ENCODE measurements at places on chromosomes 2 and 18.

GRCh38 chr2:58870704-58871103, 629.6 kb upstream of the FANCL start:
- DNase-seq = no peak

- no peak for DNase-seq
Measured at GRCh38 chr2:30663321-30663720, 143.9 kb downstream of the CAPN13 start.

DNA sequence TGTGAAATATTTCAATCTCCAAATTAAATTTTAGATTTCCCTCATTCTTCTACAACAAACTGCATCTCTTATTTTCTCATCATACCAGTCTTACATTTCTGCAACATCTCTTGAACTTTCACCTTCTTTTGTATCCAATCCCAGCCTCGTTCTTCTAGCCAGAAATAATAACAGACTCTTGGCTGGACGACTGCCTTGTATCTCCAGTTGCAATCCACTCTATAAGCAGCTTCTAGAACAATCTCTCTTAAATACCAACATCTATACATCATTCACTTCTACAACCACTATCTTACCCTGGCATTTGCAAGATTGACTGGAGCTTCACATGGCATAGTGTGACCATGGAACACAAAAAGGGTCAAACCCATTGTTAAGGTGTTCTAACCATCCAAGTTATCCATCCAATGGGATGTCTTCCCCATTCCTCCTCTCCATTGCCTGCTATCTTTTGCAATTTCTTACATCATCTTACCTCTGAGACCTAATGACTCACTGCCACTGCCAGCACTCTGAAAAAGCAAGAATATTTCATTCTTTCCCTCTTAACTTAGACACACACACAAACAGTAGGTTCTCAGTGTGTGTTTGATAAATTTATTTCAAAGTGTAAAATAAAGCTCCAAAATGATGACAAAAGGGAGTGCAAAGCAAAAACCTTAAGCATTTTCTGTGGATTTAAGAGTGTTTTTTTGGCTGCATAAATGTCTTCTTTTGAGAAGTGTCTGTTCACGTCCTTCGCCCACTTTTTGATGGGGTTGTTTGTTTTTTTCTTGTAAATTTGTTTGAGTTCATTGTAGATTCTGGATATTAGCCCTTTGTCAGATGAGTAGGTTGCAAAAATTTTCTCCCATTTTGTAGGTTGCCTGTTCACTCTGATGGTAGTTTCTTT, 145.6 kb downstream of the METTL4 start:
- DNase-seq = no peak

GRCh38 chr18:42640160-42640559, 475.3 kb downstream of the RIT2 start:
- no peak for DNase-seq

- DNase-seq = no peak
Measured at GRCh38 chr2:30826481-30826880, 19.2 kb upstream of the CAPN13 start.

- no peak for DNase-seq
Measured at GRCh38 chr2:86615596-86615995, 8.1 kb downstream of the RNF103 start.

- DNase-seq = no peak
Measured at GRCh38 chr18:27627927-27628326, 442.8 kb upstream of the CHST9 start.

DNA sequence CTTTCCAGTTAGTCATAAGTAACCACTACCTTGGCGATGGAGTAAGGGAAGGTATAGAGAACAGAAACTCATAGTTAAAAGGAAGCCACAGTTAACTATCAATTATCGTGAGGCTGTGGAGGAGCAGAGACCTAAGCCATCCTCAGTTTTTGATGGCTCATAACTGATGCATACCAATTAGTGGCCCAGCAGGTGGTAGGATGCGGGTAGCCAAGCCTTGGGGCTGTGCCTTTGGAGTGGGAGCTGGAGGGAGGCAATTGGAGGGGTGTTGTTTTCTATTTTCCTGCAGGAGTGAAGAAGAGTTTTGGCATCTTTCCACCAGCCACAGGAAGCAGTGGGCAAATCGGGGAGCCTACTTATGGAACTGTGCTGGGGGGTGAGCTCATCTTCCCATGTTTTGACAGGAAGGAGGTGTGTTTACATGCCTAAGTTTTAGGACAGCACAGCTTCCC, 194.8 kb downstream of the TPGS2 start:
- DNase-seq = no peak

DNA sequence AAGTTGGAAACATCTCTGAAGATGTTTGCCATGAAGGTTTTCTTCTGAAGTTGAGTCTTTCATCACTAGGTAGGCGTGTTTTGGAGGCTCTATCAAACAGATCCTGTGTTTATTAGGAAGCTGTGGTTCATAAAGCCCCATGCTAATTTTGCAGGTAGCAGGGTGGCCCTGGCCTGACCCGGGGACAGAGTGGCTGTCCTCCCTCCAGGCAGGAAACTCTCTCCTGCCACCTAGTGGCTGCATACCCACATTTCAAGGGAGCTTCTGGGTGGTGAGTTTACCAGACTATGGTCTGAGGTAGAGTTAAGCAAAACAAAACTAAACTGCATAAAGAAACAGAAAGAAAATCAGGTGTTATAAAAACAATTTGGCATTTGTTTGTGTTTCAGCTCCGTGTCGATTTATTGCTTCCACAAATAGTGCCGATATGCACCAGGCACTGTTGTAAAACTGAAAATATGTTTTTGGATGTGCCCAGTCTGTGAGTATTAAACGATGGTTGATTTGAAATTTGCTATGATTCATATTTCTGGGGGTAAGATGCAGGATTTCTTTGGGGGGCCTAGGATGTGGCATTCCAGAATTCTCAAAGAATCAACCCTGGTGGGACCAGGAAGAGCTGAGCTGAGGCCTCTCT, 26.0 kb upstream of the IL37 start:
- DNase-seq = peak; percentile 53

- DNase-seq = no peak
Measured at GRCh38 chr2:146850746-146851145, 994.1 kb upstream of the ACVR2A start.

- no peak for DNase-seq
Measured at GRCh38 chr2:26399771-26400376, 1.8 kb upstream of the DRC1 start.

DNA sequence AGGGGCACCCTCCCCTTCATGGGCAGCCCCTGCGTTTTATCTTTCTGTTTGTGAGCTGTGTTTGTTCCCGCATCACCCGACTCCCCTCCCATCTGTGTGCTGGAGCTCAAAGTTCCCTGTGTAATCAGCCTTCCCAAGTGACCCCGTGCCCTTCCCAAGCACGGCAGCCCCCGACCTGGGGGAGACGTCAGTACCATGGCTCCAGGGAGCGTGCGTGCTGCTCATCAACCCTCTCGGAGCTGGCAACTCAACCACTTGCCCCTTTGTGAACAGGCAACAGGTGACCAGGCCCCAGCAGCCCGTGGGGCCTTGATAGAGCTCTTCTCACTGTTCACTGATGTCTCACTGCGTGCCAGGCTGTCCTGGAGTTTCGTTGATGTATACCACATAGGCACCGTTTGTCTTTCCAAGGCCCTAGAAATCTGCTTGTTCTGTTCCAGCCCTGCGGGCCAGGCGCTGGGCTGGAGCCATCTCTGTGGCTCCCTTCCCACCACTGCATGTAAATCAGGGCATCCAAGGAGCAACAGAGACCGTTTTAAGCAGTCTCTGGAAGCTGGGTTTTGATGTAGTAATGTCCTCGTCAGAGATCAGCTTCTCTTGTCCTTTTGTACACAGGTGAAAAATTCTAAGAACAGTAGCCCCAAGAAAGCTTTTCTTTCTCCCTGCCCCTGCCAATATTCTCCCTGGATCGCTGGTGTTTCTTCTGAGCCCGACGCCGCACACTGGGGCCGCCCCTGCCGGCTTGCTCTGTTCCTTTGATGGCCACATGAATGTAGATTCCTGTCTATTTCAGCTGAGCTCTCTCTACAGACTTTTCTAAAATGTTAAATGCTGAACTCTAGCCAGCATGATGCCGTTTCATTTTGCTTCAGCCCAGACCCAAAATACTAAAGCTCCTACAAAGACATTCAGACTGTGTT, 107.0 kb upstream of the PTPRM start:
- DNase-seq = no peak

DNA sequence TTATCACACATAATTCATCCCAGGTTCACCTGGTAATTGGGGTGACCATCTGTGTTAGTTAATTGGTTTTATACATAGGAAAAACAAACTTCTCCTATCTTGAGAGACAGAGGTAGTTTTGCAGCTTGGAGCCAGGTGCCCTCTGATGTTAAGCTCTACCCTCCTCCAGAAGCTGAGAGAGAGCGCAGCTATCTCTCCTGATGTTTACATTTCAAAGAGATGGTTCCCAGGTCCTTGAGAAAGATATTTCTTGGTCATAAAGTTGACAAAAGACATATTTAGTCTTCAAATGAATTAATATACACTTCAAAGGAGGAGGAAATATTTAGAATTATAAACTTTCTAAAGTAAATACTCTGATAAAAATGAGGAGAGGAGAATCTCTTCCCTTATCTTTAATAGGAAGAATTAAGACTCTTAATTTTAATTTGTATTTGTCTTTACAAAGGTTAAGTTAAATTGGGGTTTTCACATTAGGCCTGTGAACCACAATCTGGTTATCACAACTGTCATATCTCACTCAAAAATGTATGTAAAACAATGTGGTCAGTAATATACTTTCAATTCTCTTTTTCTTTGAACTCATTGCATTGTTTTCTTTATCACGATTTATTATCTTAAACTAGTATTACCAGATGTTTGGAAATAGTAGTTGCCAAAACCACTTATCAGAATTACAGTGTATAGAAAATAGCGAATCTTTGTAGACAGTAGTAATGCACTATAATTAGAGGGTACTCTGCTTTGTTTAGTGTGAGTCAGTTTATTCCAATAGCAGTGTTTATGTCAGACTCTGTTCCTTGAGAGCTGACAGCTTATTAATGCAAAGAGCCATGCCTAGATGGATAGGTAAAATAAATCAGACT, 26.8 kb downstream of the SERPINB4 start:
- DNase-seq = no peak

- no peak for DNase-seq
Measured at GRCh38 chr2:134459706-134460406, 206.0 kb downstream of the MGAT5 start.

DNA sequence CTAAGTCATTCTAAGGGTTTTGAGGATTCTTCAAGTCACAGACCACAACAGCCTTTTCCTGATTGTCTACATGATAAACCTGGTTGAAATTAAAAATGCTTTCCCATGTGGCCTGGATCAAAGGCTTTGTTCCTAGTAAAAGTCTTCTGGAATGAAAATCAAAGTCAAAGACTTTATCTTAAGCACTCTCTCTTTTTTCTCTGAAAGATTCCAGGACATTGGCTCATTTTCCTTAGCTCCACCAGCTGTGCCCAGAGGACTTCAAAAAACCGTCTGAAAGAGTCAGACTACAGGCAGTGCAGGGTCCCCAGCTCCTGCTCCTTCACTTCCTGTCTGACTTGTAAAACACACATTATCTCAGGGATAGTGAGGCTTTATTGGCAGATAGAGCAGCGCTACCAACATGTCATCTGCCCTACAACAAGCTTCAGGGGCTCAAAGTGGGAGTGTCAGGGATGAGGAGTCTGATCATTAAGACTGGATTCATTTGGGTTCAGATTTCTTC, 148.2 kb downstream of the ESCO1 start:
- DNase-seq = no peak

DNA sequence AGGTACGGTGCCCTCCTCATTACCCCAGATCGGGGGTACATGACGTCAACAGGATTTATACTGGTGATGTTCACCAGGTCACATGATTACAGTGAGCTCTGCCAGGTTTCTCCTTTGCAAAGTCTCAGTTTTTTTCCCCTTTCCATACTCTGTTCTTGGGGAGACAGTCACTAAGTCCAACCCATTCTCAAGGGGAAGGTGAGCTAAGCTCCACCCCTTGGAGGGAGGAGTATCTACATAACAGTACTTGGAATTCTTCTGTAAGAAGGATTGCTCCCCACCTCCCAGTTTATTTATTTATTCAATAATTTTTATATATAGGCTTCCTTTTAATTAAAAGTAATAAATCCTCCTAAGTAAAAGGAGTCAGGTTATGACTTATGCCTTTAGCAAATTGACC, 34.1 kb upstream of the SOS1 start:
- no peak for DNase-seq

DNA sequence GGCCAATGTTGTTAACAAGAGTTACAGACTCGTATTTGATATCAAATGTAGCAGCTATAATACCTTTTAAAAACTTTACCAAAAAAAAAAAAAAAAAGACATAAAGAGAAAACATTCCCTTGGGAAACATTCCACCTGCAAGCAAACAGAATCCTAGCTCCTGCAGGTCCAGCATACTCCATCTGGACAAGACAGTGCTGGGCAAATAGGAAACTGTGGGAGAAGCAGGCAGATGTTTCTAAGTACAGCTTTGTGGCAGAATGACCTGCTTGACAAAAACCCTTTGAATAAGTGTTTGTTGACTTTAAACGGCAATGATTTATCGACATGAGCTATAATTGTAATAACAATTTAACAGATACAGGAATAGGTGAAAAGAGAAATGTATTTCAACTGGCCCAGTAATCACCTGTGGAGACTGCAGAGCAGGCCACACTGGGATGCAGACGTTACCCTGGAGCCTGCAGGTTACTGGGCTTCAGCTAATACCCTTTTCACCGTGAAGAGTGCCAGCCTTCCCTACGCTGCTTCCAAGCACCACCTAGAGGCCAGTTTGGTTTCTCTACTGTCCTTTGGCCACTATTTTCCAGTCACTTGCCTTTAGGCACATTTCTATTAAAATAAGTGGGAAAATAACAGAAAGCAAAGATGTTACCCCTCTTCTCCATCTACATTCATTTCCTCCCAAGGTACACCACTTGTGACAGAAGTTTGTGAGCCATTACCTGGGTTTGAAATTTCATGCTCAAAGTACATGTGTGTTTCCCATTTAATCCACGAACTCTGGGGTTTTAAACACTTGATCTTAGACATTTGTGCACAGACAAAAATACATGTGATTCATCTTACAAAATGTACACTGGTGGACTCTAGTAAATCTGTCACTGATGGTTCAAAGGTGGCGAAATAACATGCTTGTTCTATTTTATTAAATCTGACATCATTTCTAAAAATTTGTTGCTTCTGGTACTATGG, 96.9 kb upstream of the ZNF397 start:
- DNase-seq = no peak

GRCh38 chr2:48398285-48399002, 131.5 kb upstream of the STON1 start:
- DNase-seq = no peak

GRCh38 chr2:170812710-170813600, 3.7 kb upstream of the GAD1 start:
- no peak for DNase-seq

GRCh38 chr2:45987856-45988255, 309.4 kb upstream of the EPAS1 start:
- DNase-seq = no peak

DNA sequence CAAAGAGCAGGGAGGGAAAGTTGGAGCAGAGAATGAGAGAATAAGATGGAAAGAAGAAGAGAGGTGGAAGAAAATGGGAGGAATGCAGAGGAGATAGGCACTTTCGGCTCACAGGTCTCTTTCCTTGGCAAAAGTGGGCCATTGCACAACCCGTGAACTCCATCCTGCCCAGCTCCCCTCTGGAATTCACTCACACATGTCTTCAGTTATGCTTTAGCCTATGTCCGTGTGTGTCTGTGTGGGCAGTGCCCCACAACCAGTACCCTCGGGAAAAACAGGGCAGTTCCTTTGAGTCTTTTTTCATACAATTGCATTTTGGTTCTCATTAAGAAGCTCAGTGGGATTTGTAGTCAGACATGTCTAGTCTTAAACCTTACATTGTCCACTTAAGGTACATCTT, 34.5 kb downstream of the DTNA start:
- DNase-seq = no peak

GRCh38 chr18:76656925-76657827, 162.1 kb upstream of the ZNF516 start:
- DNase-seq = no peak
